Smooth muscle cell of the brain vasculature (primary cell): ENCODE measurements at places on chromosomes 4 and X.

GRCh38 chrX:1601768-1602085, 10.3 kb downstream of the AKAP17A start:
- no peak for DNase-seq

GRCh38 chr4:38612646-38613414, 51.2 kb upstream of the KLF3 start:
- no peak for DNase-seq

GRCh38 chrX:29447867-29448266, 767.5 kb upstream of the MAGEB2 start:
- no peak for DNase-seq

GRCh38 chr4:8343262-8343966, 73.9 kb downstream of the HTRA3 start:
- DNase-seq = no peak

DNA sequence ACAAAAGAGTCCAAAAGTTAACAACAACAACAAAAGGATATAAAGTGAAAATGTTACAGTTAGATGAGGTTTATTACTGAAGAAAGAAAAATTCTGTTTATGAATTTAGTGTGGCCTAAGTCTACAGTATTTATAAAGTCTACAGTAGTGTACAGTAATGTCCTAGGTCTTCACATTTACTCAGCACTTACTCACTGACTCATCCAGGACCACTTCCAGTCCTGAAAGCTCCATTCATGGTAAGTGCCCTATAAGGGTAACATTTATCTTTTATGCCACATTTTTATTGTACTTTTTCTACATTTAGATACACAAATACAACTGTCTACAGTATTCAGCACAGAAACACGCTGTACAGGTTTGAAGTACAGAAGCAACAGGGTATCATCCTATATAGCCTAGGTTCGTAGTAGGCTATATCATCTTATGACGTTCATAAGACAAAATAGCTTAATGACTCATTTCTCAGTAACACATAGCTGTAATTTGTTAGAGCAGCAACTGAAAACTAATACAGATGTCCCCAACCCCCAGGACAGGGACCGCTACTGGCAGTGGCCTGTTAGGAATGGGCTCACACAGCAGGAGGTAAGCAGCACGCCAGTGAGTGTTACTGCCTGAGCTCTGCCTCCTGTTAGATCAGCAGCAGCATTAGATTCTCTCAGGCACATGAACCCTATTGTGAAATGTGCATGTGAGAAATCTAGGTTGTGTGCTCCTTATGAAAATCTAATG, 61.3 kb downstream of the CENPC start:
- peak; percentile 21 for DNase-seq
